Heart left ventricle (tissue), 16 donors: ENCODE measurements at places on chromosomes 11 and 22.
A peak's percentile ranks its signal among the peaks of the same experiment; 100 is the strongest.

GRCh38 chr11:61686469-61686868 lies 6.3 kb downstream of the DAGLA start:
- DNase-seq, result no peak

- no peak for DNase-seq
These were observed 786.8 kb downstream of the FAM181B start for GRCh38 chr11:81946831-81947230.

- DNase-seq, result no peak
These were observed 58.7 kb downstream of the CHST1 start for GRCh38 chr11:45606514-45607281.

DNA sequence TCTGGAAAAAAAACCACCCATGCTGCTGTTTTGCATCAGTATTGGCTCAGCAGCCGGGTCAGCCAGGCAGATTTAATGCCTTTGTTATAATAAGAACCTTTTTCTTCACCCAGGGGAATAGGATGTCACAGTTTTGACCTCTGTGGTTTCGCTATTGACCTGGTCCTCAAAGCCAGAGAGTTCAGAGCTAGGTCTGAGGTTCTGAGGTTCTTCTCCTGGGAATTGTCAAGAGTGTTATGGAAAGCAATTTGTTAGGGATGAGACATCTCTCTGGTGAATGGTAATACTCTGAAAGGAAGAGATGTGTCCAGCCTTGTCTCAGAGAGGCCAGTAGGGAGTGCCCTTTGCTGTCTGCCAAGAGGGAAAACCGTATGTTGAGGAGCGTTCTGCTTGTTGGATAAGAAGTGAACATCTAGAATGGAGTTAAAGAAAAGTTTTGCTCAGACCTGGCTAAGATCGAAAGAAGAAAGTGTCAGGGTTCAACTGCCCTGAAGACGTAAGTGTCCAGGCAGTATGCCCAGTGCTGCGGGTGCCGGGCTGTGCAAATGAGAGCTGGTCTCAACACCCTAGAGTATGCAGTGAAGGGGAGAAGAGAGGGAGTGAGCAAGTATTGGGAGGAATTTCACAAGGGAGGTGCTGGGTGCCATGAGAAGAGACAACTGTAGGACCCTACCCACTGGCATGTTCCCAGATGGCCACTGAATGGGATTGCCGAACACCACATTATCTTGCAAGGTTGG lies 150.9 kb upstream of the TTC12 start:
- DNase-seq, result no peak

DNA sequence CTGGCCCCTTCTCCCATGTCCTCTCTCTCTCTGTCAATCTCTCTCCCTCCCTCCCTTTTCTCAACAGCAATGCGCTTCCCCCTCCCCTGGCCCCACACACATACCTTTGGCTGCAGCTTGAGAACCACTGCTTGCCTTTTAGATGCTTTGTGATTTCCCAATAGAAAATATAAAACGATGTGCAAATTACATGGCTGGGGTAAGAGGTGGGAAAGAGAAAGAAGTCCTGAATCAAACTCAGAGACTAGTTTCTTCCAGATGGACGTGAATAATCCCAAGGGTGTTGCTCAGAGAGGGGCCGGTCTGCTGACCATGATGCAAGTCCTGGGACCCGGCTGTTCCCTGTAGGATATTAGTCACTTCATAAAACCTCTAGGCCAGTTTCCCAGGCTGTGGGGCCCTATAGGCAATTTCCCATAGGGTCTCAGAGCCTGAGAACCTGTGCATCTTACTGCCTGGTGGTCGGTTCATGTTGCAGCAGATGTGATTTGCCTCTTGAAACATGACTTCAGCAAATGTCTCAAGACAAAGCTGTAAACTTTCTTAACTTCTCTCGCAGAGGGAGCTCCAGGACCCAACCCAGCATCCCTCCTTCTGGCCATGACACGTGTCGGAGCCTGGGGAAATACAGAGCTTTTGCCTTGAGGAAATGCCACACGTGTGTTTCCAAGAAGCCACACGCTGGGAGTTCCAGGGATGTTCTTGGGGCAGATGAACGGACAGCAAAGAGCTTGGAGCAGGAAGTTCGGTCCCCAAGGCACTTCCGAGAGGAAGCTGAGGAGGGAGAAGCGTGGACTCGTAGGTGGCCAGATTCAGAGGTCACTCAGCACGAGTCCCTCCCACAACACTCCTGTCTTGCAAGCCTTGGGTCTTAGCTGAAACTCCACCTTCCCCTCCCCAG lies 34.5 kb upstream of the ETS1 start:
- DNase-seq, result peak; percentile 66

- no peak for DNase-seq
These were observed 7.8 kb downstream of the CLMP start for GRCh38 chr11:123187248-123187647.

DNA sequence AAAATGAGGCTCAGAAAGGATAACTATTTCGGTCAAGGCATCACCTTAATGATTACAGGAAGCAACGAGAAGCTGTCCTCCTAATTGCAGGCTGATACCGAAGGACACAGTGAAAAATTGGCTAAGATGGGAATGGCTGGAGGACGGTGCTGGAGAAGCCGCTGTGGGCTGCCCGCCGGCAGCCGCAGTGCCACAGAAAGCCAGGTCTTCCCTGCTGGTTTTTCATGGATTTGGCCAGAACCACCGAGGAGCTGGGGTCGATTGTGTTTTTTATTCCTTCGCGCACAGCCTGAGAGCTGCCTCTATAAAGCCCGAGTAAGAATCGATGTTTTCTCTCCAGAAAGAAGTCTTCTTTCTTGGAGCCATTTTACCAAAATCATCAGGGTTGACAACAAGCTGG lies 1484.2 kb downstream of the BRD1 start:
- no peak for DNase-seq

DNA sequence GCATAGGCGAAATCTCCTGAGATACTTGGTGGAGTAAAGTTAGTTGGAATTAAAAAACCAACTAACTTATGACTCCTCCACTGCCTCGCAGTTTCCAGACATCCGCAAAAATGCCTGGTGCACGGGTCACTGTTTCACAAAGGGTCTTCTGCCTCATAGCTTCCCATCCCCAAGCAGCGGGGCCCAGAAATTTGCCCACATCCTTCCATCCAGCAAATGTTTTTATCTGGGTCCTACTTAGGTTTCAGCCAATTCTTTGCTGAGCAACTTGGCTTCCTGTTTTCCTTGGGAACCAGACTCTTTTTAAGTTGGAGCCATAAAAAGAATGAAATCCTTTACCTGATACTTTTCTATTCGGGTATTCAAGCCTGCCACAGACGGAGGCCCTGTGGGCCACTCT lies 36.2 kb downstream of the FZD4 start:
- DNase-seq, result no peak

GRCh38 chr22:38494498-38494897 lies 11.6 kb downstream of the DDX17 start:
- no peak for DNase-seq

- no peak for DNase-seq
These were observed 1.9 kb upstream of the HEPN1 start for GRCh38 chr11:124917115-124917637.

DNA sequence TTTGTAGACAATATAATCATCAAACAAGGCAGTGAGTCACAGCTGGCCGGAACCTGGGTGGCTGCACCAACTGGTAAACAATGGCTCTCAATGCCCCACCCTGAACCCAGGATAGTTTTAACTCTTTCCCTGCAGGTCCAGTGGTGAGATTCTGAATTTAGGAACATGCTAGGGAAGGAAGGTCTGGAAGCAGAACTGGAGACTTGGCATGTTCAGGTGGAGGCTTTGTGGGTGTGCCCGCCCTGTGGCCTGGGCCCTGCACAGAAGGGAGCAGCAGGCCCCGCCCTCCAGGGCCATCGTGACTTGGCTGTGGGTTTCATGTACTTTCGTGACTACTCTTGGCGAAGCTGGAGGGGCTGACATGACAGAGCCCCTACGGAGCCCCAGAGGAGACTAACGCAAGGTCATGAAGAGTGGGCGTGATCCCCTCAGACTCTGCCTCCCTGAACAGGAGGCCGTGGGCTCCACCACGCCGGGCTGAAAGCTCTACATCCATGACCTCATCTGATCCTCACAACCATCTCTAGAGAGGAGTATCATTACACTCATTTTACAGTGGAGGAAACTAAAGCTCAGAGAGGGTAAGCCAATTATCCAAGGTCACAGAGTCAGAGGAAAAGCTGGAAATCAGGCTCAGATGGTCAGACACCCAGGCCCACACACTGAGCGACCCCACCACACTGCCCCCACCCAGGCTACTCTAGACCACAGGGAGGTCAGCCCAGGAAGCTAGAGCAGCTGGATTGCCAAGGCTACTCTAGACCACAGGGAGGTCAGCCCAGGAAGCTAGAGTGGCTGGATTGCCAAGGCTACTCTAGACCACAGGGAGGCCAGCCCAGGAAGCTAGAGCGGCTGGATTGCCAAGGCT lies 27.3 kb downstream of the MAFF start:
- DNase-seq, result peak; percentile 57

- no peak for DNase-seq
These were observed 38.0 kb downstream of the C11orf71 start for GRCh38 chr11:114362326-114362725.

- DNase-seq, result no peak
These were observed 31.1 kb downstream of the MRGPRX4 start for GRCh38 chr11:18203723-18204122.

- DNase-seq, result no peak
These were observed 2.4 kb downstream of the ZDHHC24 start for GRCh38 chr11:66543263-66544107.

- no peak for DNase-seq
These were observed 11.8 kb downstream of the HIKESHI start for GRCh38 chr11:86313793-86314192.
